ENCODE measurements at places on chromosomes 2 and 18. TPM values are rescaled to one million over a fixed set of nuclear protein-coding genes. Genes with fewer than 3 reads are reported as not detected.

UGP2 gene
- 74.8 TPM for total RNA-seq

FIGN gene
- 6.5 TPM for total RNA-seq

ACTG2 gene
- 82.9 TPM for total RNA-seq

RAMP1 gene
- total RNA-seq: 26.1 TPM

ADAM23 gene
- 1.6 TPM for total RNA-seq

SCYGR4 gene
- total RNA-seq: not detected

TMEM37 gene
- 14.3 TPM for total RNA-seq

WNT6 gene
- 0.54 TPM for total RNA-seq

CCNYL1 gene
- 25.1 TPM for total RNA-seq

PDE11A gene
- 1.3 TPM for total RNA-seq

RHOB gene
- 239 TPM for total RNA-seq

KCNJ3 gene
- total RNA-seq: 0.31 TPM

DSG1 gene
- not detected for total RNA-seq

GCG gene
- total RNA-seq: not detected

ITGB6 gene
- total RNA-seq: 46.3 TPM

CNGA3 gene
- total RNA-seq: 0.40 TPM

SLC14A1 gene
- 1.7 TPM for total RNA-seq

NEDD4L gene
- 177 TPM for total RNA-seq

GNLY gene
- total RNA-seq: 12.1 TPM

ALPP gene
- total RNA-seq: 25.8 TPM

HOXD1 gene
- total RNA-seq: 0.40 TPM

TTR gene
- 0.97 TPM for total RNA-seq

MGAT4A gene
- 40.2 TPM for total RNA-seq

G6PC2 gene
- total RNA-seq: not detected

RSAD2 gene
- total RNA-seq: 11.5 TPM

NYAP2 gene
- 1.5 TPM for total RNA-seq

ALPI gene
- total RNA-seq: not detected

INHBB gene
- 7.8 TPM for total RNA-seq

OTOF gene
- total RNA-seq: not detected

MYO7B gene
- total RNA-seq: 4.7 TPM

NLRC4 gene
- 3.8 TPM for total RNA-seq

ANKAR gene
- total RNA-seq: 39.2 TPM

IL36G gene
- not detected for total RNA-seq

PIGN gene
- total RNA-seq: 25.2 TPM

PNPT1 gene
- total RNA-seq: 23.3 TPM

MAPK4 gene
- 2.6 TPM for total RNA-seq

GCA gene
- total RNA-seq: 74.6 TPM

CLEC4F gene
- 0.31 TPM for total RNA-seq

NPAS2 gene
- 17.1 TPM for total RNA-seq

NOSTRIN gene
- total RNA-seq: 57.5 TPM

NPPC gene
- total RNA-seq: 0.77 TPM

SPIRE1 gene
- 17.5 TPM for total RNA-seq

DSG3 gene
- 0.03 TPM for total RNA-seq

UCN gene
- total RNA-seq: 0.34 TPM

BBS5 gene
- 12.5 TPM for total RNA-seq

RBM44 gene
- 0.80 TPM for total RNA-seq

Measured in lung (tissue), 17 donors.